ENCODE measurements at places on chromosomes 2 and 18.

GRCh38 chr2:160379399-160379798, 114.2 kb downstream of the RBMS1 start:
- no peak for DNase-seq

GRCh38 chr2:150472511-150472899, 15.0 kb downstream of the RND3 start:
- no peak for DNase-seq

- DNase-seq, result no peak
These were observed 86.3 kb upstream of the NPAS2 start for GRCh38 chr2:100733391-100734187.

DNA sequence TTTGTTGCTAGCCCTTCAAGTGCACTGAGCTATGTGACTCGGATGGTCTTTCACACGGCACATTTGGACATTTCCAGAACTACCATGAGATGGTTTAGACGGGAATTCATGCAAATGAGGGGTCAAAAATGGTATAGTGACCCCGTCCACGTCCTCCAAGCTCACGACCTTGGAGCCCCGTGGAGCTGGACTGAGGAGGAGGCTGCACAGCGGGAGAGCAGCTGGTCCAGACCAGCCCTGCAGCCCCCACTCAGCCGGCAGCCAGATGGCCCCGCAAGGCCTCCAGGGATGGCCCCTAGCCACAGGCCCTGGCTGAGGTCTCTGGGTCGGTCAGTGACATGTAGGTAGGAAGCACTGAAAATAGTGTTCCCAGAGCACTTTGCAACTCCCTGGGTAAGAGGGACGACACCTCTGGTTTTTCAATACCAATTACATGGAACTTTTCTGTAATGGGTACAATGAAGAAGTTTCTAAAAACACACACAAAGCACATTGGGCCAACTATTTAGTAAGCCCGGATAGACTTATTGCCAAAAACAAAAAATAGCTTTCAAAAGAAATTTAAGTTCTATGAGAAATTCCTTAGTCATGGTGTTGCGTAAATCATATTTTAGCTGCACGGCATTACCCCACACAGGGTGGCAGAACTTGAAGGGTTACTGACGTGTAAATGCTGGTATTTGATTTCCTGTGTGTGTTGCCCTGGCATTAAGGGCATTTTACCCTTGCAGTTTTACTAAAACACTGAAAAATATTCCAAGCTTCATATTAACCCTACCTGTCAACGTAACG, 88.8 kb downstream of the EPAS1 start:
- DNase-seq, result no peak

- no peak for DNase-seq
These were observed 157.4 kb downstream of the TAF4B start for GRCh38 chr18:26383454-26384270.

DNA sequence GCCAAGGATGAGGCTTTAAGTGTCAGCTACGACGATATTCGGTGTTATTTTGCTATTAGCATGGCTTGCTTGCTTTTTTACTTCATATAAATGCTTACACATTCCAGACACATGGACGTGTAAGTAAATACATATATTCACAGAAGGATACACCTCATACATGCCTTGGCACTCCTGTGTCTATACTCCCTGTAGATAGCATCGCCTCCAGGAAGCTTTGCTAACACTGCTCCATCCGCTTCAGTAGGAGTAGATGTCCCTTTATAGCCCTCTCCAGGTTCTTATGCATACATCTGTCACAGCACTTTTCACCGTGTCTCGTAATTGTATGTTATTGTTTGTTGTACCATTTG, 27.5 kb upstream of the KCTD1 start:
- DNase-seq, result no peak

DNA sequence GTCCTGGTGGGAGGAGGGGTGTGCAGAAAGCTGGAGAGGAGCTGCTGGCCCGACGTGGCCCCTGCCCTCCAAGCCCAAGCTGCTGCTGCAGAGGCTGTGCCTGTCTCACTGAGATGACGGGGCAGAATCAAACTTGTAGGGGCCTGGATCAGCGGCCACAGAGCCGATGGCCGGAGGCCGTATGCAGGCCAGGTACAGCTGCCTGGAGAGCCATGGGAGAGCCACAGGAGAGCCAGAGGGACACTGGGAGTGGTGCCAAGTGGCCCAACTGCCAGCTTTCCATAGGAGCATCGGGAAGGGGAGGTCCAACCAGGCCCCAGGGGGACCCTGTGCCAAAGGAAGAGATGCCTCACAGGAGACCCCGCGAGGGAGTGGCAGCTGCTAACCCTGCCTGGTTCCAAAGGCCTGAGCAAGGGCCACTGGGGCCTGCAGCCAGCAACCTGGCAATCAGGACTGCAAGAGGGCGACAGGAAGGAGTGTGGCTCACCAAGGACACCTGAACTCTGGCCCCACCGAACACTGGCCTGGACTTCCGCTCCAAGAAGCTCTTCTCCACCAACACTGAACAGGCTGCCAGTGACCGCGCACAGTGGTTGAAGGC, 70.7 kb downstream of the HDAC4 start:
- no peak for DNase-seq

DNA sequence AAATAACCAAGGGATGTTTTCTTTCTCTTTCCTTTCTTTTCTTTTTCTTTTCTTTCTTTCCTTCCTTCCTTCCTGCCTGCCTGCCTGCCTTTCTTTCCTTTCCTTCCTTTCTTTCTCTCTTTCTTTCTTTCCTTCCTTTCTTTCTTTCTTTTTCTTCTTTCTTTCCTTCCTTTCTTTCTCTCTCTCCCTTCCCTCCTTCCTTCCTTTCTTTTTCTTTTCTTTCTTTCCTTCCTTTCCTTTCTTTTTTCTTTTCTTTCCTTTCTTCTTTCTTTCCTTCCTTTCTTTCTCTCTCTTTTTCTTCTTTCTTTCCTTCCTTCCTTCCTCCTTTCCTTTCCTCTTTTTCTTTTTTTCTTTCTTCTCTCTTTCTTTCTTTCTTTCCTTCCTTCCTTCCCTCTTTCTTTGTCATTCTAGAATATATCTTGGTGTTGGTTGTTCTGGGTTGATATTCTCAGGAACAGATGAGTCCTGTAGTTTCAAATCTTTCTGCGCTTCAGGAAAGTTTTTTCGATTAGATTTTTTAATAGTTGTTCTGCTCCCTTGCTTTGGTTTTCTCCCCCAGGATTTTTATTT, 101.5 kb upstream of the FBXO11 start:
- no peak for DNase-seq

DNA sequence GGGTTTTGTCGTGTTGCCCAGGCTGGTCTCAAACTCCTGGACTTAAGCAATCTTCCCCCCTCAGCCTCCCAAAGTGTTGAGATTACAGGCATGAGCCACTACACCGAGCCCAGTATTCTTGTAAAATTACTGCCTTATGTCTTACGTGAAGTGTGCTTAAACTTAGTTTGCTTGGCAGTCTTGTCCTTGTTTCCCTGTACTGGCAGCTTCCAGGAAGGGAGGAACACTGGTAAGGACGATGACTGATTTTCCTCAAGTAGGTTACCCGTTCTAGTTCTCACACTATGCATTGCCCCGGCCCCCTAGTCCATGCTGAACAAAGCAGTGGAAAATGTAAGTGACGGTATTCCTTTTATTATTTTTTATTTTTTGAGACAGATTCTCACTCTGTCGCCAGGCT, 19.7 kb upstream of the GATA6 start:
- DNase-seq, result no peak

DNA sequence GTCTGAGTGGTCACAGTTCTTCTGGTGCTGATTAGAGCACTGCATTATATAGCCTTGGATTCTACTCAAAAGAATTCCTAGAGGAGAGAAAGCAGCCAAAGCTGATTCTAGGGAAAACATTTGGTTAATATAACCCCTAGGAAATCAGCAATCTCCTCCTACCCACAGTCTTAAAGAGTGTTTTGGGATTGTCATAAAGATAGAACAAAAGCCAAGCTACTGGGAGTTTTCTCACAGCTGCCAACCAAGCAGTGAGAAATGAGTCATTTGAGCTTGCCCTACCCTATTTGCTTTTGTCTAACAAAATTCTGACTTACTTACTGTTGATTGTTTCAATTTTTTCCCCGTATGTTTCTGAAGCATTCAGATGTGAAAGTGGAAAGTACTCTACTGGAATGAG, 469.3 kb downstream of the PLCL1 start:
- DNase-seq, result no peak

DNA sequence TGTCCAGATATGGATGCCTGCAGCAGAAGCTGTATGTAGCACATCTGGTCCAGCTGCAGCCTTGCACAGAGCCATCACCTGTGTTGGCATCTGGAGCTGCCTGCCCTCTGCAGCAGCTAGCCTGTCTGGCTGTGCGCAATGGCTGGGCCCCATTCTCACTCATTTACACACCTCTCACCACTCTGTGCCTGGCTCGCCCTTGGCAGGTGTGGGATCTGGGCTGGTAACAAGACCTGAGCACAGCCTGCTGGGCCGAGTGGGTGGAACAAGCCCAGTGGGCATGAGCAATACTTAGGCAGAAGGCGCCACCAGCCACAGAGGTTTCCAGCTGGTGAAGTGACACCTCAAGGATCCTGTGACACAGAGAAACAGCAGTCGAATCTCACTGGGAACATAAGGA, 714.1 kb downstream of the NUP35 start:
- DNase-seq, result no peak

- DNase-seq, result no peak
These were observed 211.0 kb upstream of the SIX2 start for GRCh38 chr2:45220227-45220626.

- DNase-seq, result no peak
These were observed 182.1 kb upstream of the ZEB2 start for GRCh38 chr2:144702051-144702450.

DNA sequence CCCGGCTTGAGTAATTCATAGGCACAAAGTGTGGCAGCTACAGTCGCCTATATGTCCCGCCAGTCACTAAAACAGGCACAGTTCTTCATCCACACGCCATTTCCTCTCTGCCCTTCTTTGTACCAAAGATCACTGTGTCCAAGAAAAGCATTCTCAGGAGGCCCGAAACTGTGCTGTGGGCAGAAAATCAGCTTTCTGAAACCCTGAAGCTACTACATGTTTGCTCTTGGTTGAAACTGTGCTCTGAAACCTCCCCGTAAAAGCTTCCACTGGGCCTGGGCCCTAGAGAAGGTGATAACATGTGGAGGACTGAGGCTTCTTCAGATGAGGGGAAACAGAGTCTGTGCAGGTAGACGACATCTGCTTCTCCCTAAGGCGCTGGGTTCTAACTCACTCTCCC, 75.6 kb upstream of the ID2 start:
- DNase-seq, result no peak

GRCh38 chr18:55096263-55096951, 137.1 kb upstream of the CCDC68 start:
- no peak for DNase-seq

- DNase-seq, result no peak
These were observed 40.1 kb downstream of the NTSR2 start for GRCh38 chr2:11629851-11630250.

GRCh38 chr18:26159353-26159752, 25.7 kb downstream of the PSMA8 start:
- DNase-seq, result no peak

DNA sequence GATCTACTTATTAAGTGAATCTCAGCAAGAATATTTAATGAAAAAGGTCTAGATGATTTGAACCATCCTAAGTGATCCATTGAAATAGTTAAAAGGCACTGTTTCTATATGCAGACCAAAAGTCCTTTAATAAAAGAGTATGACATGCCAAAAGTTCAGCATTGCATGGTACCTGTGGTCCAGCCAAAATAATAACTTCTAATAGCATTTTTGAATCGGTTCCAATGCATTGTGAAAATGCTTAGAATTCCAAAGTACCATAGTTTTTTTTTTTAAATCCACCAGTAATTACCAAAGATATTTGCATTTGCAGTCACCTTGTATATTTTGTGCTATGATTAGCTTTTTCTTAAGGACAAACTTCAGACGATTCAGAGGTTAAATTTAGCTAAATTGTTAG, 79.9 kb downstream of the NYAP2 start:
- DNase-seq, result no peak

- DNase-seq, result no peak
These were observed 10.8 kb downstream of the RFX8 start for GRCh38 chr2:101463911-101464641.

DNA sequence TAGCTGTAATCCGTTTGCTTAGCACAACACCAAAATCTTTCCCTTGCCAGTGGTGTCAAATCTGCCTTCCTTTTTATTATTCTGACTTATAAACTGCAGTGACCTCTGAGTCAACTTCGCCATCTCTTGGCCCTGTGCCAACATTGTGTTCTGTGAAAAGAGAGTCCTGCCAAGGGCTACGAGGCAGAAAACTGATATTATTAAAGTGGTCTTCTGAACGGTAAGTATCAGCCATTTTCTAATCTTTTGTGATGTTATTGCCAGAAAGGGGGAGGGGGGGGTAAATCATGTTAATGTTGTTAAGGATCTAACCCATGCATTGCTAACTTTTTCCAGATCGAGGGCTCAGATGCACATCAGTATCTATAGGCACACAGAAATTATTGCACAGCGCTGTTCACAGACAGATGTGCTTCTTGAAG, 121.5 kb upstream of the LTBP1 start:
- DNase-seq, result no peak

- no peak for DNase-seq
These were observed 11.9 kb upstream of the SLC40A1 start for GRCh38 chr2:189592353-189592984.

- DNase-seq, result no peak
These were observed 77.6 kb downstream of the ASB1 start for GRCh38 chr2:238504181-238504931.

DNA sequence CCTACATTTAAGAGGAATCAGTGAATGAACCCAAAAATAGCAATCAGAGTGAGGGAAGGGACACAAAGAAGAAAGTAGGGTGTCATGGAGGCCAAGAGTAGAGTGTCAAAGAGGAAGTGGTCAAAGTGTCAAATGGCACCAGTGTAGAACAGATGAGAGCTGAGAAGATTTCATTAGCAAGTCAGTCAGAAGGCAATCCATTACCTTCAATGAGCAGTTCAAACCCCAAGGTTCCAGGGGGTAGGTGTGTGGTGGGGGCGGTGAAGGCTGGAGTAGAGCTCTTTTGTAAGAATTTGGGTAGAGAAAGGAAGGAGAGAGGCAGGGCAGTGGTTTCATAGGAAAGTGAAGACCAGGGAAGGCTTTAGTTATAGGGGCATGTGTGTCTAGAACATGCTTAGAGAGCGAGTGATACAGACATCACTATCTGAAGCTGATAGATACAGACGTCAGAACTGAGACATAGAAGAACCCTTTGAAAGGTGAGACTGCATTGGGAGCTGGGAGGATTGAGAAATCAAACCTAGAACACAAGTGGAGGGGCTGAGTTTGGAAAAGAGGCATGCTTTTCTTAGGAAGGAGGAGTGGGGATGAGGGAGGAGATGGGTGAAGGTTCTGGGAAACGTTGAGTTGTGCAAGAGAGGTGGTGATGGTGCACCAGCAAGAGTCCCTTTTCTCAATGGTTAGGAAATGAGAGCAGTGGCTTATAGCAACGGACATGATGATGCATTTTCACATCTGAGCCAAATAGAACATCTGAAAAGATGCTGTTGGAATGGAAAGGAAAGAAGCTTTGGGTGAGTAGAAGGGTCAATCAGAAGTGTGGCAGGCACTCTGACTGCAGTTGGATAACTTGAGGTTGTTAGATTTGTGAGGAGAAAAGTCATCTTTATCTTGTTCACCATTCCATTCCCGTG, 48.9 kb upstream of the IL1RL1 start:
- no peak for DNase-seq
